AG08395 (cell line): ENCODE measurements at places on chromosomes 5 and 9.

- DNase-seq: no peak
Observed at GRCh38 chr5:77558266-77558665, 66.2 kb upstream of the WDR41 start.

DNA sequence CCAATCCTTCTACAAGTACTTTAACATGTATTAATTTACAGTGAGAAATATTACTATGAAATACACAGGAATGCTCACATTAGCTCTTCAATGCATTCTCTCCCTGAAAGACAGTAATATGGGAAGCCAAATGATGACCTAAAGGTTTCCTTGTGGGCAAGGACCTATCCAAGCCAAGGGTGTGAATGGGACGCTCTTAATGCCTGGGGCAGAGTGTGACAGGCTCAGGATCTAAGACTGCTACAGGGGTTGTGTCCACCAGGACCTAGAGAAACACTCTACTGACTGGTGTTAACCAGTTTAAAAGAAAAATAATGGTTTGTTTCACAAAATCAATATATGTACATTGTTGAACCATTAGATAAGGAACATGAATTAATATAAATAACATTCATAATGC is 158.7 kb downstream of the FGF1 start:
- DNase-seq: no peak

DNA sequence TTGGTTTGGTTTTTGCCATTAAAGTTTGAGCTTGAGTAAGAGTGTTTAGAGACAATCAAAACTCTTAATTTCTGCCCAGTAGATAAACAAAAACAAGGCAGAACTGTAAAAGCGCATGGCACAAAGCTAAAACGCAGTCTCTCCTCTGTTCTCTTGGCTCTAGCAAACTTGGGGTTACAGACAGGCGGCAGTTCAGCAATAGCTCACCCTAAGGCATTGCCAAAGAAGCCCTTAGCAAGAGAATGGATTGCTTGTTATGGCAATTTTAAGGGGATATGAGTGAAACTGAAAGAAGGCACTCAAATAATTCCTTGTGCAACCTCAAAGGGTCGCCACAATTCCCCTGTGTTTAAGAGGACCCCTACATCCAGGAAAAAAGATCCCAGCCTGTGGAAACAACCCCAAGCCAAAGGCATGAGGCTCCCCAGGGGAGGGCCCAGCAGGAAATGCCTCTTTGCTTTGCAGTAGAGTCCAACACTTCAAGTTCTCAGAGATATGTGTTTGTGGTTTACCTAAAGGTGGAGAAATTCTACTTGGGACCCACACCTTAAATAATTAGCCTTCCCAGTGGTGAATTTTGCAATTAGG is 317.0 kb upstream of the MPDZ start:
- DNase-seq: no peak

DNA sequence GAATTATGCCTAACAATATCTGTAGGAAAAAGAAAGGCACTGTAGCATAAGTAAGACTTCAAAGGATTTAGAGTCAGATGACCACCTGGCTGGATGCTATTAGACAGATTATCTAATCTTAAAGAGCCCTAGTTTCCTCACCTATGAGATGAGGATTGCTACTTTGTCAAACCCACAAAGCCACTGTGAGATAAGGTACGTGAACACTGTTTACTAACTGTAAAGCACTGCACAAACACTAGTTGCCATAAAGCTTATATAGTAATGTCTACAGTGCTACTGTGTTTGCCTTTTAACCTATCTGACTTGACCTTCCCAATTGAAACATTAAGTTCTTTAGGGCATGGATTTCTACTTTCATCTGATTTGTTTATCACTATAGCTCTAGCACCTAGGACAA is 10.3 kb downstream of the TRMO start:
- no peak for DNase-seq

- no peak for DNase-seq
Observed at GRCh38 chr9:105245029-105245890, 809 bp downstream of the SLC44A1 start.

GRCh38 chr9:14827805-14828204 is 82.4 kb downstream of the FREM1 start:
- DNase-seq: no peak

DNA sequence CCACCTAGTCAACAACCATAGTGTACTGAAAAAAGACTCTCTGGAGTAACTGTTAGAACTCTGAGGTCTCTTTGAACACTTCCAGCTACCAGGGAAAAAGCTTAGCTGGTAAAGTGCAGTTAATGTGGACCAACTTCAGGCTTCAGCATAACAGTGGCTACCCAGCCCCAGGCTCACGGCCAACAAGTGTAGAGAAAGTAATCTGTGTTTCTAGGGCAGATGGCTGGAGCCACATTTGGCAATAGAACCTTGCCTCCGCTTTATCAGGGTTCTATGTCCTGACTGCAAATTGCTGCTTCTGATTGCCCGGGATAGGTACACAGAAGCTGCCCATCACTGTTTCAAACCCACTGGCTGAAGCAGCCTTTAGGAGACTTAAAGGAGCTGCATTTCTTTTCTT is 76.0 kb upstream of the SIMC1 start:
- DNase-seq: no peak

DNA sequence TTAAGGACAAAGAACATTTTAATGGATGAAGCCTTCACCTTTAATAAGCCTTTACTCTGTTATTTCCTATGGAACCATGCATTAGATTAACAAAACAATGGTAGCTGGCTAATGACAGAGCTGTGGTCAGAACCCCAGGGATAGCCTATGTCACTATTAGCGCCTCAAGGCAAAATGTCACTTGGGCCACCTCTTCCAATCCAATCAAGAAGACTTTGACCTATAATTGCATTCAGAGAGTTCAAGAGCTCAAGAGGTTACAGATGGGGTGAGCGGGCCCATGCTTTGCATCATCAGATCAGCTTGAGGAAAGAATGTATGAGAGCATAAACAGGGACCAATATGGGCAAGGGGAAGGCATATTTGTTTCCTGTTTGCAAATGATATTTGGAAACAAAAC is 425.1 kb downstream of the ARHGEF28 start:
- no peak for DNase-seq
